Gastroesophageal sphincter (tissue), 4 donors: ENCODE measurements at places on chromosomes 1 and 21. TPM values are rescaled to one million over a fixed set of nuclear protein-coding genes. Genes with fewer than 3 reads are reported as not detected.

Gene MMEL1
- total RNA-seq, result 3.9 TPM

Gene AIRE
- not detected for total RNA-seq

Gene KRTAP11-1
- total RNA-seq, result not detected

Gene REN
- total RNA-seq, result not detected

Gene PDZK1
- total RNA-seq, result 0.46 TPM

Gene TSTD1
- total RNA-seq, result 29.5 TPM

Gene BTG2
- total RNA-seq, result 169 TPM

Gene KIAA0040
- 46.7 TPM for total RNA-seq

Gene SERTAD4
- total RNA-seq, result 3.1 TPM

Gene CD2
- total RNA-seq, result 1.2 TPM

Gene S100A12
- not detected for total RNA-seq

Gene SLC9C2
- total RNA-seq, result not detected

Gene DDI2
- total RNA-seq, result 37.2 TPM

Gene SNX7
- total RNA-seq, result 55.4 TPM

Gene DYNLT4
- not detected for total RNA-seq

Gene SMG7
- 41.7 TPM for total RNA-seq
